ENCODE measurements at places on chromosomes 16 and 17.

GRCh38 chr16:17154981-17155380, 315.8 kb downstream of the XYLT1 start:
- DNase-seq: no peak

DNA sequence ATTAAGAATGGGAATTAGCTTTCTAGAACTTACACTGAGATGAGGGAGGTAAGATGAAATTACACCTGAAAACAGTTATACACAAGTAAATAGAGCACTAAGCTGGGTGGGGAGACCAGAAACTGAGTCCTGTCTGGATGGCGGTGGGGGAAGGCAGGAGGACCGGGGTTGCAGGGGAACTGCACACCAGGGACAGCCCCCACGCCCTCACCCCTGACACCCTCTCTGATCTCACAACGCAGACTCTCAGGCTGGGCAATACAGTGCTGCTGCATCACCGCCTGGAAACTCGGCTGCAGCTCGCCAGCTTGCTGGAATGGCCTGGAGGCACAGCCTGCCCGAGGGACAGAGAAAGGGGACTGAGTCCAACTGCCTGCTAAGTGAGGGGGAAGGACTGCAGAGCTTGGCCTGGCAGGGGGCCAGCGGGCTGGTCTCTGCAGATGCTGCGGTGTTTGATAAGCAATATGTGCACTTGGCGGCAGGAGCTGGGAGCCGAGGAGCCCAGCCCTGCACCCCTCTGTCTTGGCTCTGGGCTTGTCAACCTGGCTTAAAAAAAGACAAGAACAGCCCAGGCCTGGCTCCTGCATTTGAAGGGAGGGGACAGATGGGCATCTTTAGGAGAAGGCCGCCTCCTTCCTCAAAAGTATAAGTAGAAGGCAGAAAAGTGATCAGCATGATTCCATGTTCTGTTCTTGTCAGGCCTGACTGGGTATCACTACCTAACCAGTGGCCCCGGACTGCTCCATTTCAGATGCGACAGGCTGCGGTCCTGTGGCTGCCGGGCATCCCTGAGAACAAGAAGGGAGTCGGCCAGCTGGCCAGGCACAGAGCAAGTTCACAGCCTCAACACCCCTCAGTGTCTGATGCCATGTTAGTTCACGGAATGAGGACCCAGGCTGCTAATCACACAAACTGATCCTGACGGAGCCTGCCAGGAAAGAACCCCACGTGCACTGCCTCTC, 30.2 kb downstream of the SPHK1 start:
- DNase-seq: peak; percentile 24

GRCh38 chr17:60941028-60941427, 263.4 kb downstream of the BCAS3 start:
- no peak for DNase-seq

- DNase-seq: no peak
Observed at GRCh38 chr17:21286066-21286770, 1.7 kb downstream of the MAP2K3 start.

- DNase-seq: no peak
Observed at GRCh38 chr17:22266231-22266630, 573.9 kb downstream of the KCNJ18 start.

- DNase-seq: no peak
Observed at GRCh38 chr16:55280587-55280986, 43.4 kb upstream of the IRX6 start.

DNA sequence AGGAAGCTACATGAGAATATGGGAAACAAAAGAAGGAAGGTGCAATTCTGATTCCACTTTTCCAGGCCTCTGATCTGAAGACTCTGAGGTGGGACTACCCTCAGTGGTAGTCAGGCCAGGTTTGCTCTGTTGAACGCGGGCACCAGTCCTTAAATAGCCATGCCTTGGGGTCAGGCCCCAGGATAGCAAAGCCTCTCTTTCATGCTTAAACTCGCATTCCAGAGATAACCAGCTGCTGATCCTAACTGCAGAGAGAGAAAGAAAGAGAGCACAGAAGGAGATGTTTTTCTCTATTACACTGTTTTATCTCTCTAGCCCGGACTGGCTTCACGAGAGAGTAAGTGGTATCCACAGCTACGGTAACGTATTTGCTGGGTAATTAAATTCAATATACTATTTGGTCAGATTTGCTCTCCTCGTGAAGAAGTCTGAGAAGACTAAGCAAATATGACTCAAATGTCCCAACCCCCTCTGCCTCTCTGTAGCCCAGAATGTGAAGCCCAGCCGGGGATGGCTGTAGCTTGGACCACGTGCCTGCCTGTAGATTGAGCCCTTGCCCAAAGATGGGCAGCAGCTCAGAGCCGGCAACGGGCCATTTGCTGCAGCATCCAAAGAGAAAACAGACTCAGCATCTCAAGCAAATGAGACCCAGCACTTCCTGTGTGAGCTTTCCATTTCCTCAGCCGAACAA, 122.2 kb downstream of the SMG6 start:
- peak; percentile 52 for DNase-seq

- no peak for DNase-seq
Observed at GRCh38 chr17:56835264-56835585, 1.3 kb downstream of the DGKE start.

- no peak for DNase-seq
Observed at GRCh38 chr16:59263955-59264354, 529.8 kb upstream of the GOT2 start.

DNA sequence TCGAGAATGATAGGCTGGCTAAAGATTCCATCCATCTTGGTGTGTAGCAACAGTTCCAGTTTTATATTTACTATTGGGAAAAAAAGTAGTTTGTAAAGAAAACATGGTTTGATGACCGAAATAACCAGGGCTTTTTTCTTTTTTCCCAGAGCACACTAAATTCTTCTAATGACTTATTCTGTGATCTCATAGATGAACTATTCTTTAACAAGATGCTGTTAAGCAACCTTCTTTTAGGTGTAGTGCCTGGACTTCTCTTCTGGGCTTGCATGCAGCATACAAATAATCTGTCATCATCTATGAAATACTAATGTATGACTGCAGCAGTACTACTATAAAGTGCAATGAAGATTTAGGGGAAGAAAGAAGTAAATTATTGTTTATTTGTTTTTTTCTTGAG, 11.0 kb upstream of the CAPNS2 start:
- no peak for DNase-seq

DNA sequence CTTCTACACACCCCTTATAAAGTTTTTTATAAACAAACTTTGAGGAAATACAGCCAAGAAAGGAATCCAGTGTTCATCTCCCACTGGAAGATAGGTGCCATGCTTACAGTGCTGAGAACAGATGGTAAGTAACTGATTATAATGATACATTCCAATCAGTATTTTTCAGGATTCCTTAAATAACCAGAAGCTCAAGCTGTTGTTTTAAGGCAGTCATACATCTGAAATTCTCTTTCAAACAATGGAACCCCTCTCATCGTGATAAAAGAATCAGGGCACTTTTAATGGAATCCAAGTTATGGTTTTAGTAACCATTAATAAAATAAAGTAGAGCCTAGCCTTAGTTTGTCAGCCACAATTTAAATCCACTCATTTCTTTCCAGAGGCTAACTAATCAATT, 56.1 kb upstream of the STAC2 start:
- no peak for DNase-seq

Measured in nucleus accumbens (tissue), 56 donors.